GM12892 (cell line): ENCODE measurements at places on chromosomes 7 and 10.

GRCh38 chr10:78524941-78525340 is 491.3 kb downstream of the RPS24 start:
- no peak for DNase-seq

DNA sequence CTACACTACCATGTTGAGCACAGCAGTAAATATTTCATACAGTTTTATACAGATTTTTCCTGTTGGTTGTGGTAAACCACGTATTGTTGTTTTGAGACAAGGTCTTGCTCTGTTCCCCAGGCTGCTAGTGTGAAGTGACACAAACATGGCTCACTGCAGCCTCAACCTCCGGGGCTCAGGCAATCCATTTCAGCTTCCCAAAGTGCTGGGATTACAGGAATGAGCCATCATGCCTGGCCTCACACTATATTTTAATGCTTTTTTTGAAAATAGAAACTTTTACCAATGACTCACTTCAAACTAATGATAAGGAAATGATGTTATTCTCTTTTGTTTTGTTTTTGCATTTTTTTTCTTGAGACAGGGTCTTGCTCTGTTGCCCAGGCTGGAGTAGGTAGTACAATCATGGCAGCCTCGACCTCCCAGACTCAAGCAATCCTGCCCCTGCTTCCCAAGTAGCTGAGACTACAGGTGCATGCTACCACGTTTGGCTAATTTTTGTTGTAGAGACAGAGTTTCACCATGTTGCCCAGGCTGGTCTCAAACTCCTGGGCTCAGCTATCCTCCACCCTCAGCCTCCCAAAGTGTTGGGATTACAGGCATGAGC is 210.6 kb downstream of the TPST1 start:
- DNase-seq = no peak

DNA sequence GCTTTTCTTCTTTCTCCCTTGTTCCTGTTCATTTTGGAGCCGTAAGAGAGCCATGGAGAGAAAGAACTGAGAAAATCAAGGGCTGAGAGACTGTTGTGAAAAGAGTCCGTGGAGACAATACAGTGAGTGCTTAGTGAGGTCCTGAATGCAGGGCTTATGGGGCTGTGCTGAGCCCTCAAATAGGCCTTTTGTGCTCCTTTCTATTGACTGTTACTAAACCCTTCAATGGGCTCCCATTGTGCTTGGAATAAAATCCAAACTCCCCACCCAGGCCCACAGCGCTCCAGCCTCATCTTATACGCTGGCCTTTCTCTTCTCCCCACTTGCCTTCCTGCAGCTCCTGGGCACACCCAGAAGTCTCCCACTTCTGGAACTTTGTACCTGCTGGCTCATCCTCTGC is 243.1 kb upstream of the HABP2 start:
- DNase-seq = no peak

- no peak for DNase-seq
These were observed 18.0 kb downstream of the RNLS start for GRCh38 chr10:88565072-88565471.

- DNase-seq = no peak
These were observed 1.3 kb upstream of the CHST3 start for GRCh38 chr10:71962901-71963300.

DNA sequence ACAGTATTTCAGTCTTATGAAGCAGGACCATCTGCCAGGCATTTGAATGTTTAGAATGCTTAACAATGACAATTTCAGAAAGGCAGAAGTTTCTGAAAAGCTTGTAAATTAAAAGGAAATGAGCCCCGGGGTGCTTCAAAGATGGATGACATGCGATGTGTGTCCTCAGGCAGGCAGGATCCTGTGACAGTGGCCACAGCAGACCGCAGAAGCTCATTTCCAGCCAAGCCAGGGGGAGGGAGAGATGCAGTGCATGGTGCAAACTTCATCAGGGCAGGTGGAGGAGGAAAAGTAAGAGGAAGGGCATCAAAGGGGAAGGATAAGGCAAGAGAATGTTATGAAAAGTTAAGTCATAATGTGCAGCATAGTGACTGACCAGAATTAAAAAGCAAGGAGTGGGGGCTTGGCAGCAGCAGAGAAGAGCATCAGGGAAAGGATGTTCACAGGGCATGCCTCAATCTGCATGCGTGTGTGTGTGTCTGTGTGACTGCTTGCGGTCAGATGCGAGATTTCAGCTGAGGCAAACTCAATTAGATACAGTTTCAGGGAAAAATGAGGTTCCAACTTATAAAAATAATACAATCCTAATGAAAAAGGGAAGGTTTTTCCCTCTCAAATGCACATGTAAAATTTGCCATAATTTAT is 173.7 kb downstream of the COBL start:
- no peak for DNase-seq

DNA sequence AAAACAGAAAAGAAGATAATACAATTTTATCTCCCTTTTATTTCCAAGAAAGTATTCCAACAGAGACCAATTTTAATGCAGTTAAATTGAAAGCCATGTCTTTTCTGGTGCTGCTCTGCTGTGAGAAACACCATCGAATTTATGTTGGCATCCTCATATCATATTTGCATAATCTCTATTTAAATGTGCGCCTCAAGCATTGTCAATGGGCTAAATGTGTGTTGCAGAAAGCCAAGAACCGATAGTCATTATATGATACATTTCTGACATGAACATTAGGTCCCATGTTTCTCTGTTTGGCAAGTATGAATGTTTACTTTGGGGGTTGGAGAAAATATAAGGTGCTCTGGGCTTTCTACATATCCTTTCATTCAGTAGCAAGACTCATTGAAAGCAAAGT is 1023.5 kb upstream of the CELF2 start:
- DNase-seq = no peak

GRCh38 chr7:40885503-40885902 is 750.7 kb downstream of the SUGCT start:
- DNase-seq = no peak

- no peak for DNase-seq
These were observed 55.2 kb downstream of the MAGI2 start for GRCh38 chr7:79398138-79398749.

- no peak for DNase-seq
These were observed 276.3 kb downstream of the TFEC start for GRCh38 chr7:115754226-115754625.

GRCh38 chr7:75567948-75568595 is 76.0 kb downstream of the SPDYE5 start:
- no peak for DNase-seq

- DNase-seq = no peak
These were observed 4.1 kb upstream of the CALML5 start for GRCh38 chr10:5503477-5503835.

DNA sequence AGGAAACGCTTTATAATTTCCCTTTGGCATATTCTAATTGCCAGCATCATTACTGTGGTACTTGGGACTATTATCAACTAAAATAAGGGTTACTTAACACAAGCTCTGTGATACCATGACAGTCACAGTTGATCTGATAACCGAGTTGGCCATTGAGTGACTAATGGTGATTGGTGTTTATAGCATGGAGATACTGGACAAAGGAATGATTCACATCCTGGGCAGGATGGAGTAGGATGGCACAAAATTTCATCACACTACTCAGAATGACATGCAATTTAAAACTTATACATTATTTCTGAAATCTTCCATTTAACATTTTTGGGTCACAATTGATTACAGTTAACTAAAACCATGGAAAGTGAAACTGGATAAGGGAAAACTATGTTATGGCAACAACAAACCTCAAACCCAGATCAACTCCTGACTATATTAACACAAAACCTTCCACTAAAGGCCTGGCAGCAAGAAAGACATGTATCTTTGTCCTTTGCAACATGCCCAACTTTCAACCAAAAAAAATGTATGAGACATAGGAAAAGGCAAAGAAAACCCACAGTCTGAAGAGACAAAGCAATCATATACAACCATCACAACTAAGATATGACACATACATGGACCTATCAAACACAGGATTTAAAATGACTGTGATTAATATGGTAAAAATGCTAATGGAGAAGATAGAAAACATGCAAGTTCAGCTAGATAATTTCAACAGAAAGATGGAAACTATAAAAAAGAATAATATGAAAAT is 208.5 kb upstream of the NRP1 start:
- no peak for DNase-seq

DNA sequence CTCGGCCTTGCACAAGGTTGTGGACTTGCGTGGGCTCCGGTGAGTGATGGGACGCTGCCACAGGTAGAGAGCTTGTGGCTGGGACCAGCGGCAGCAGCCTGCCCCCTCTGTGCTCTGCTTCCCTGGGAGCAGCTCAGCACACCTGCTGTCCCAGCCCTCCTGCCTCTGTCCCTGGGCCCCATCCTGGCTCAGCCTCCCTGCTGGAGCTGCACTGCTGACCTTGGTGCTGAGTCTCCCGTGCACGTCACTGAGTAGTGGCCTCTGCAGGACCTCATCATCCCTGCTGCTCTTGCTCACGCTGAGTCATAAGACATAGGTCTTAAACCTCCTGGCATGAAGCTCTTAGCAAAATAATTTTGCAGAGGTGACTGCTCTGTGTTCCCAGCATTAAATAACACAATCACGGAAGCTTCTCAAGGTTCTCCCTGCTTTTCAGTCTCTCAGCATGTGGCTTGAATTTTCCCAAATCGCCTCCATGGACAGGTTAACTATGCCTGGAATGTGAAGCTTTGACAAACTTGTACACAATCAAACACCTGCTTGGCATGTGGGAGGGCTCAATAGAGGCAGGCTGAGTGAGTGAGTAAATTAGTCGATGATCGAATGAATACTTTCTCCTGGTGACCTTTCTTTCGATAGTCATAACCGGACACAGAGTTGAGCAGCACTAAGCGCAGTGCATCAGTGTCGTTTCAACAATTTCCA is 63.8 kb upstream of the NPS start:
- no peak for DNase-seq

GRCh38 chr10:924524-924859 is 7.0 kb downstream of the LARP4B start:
- DNase-seq = no peak

- DNase-seq = no peak
These were observed 544.2 kb downstream of the CNTNAP2 start for GRCh38 chr7:146660839-146661238.

DNA sequence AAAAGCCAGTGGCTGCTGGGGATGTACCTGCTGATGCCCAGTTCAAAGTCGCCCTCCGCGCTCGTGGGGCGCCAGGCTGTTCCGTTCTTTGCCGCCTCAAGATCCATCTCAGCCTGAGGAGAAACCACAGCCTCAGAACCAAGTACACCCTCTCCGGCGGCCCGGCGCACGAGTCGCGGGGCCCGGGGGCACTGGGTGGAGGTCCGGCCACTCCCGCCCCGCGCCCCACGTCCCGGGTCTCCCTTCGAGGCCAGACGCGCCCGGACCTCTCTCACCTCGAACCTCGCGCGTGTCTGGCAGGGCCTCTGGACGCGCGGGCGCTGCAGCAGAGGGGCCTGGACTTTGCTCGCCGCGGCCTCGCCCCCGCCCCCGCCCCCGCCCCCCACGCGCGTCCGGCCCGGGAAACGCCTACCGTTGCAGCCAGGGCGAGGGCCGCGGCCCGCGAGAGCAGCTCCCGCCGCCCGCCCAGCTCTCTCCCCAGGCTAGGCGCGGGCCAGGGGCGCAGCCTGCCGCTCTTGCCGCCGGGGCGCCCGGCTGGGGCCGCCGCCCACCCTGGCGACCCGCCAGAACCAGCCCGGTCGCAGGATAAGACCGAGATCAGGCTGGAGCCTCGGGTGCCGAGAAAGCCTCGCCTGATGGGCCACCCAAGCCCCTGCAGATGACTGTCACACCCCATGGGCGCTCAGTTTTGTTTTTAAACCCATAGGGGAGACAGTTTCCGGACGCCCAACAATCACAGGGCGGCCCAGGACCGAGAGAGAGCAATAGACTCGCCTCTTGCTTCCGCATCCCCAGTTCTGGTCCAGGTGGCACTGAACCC is at the start of gene ABCB4:
Gene ABCB4, minus strand, starts transcription at position 322 of the 820 bp plus-strand sequence. Its CDS starts 215 bp downstream, at position 107.
- peak; percentile 25 for DNase-seq

DNA sequence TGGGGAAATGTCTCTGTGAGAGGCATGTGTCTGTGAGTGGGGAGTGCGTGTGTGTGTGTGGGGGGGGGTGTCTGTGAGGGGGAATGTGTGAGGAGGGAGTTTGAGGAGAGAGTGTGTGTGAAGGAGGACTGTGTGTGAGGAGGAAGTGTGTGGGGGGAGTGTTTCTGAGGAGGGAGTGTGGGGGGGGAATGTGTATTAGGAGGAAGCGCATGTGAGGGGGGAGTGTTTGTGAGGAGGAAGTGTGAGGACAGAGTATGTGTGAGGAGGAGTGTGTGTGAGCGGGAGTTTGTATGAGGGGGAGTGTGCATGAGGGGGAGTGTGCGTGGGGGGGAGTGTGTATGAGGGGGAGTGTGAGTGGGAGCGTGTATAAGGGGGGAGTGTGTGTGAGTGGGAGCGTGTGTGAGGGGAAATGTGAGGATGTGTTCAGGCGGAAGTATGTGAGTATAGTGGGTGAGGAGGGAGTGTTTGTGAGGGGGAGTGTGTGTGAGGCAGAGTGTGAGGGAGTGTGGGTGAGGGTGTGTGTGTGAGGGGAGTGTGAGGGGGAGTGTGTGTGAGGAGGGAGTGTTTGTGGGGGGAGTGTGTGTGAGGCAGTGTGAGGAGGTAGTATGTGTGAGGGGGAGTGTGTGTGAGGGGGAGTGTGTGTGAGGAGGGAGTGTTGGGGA is 21.8 kb upstream of the PTPRN2 start:
- DNase-seq = no peak

DNA sequence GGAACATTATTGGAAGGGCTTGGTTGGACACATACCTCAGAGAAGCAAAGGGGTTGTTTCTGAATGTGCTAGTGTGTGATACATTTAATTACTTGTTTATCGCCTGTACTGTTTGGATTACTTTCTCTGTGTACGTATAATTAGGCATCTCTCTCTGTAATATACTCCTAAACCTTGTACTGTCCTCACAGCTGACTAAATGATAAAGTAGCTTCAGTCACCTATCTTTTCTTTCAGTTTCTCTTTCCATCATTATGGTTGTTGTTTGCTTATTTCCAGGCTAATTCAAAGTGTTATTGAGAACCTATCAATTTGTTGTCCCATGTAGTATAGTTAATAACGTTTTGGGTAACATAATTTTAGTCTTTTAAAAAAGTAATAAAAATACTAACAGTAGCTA is 34.0 kb downstream of the MXI1 start:
- no peak for DNase-seq

DNA sequence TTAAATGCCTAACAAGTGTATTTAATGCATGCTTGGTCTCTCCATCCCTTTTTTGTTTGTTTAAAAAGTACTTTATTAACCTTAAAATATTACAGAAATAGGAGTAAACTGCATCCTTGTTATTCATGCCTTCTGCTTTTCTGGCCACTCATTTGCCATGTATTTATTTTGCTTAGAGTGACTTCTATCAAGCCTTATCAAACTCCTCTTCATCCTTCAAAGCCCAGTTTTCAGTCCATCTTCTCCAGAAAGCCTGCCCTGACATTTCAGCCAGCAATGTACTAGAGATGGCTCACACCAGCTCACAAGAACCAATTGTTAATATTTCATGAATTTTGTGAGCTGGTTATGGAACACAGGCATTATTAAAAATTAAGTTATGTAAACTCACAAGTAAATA is 82.8 kb downstream of the NHLRC2 start:
- no peak for DNase-seq

DNA sequence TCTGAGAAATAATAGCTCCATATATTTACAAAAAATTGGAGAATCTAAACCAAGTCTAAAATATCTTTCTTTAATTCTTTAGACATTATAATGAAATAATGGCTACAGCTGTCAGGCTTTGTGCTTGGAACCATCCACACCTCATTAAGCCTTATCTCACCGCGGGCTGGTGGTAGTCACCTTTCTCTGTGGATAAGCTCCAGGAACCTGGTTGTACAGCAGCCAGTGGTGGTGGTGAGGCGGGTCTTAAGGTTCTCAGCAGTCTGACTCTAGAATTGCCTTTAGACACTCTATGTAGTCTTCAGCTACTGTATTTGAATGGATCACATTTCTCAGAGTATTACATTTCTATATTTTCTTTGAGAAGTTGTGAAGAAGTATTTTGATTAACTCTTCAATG is 34.2 kb downstream of the CUL1 start:
- DNase-seq = no peak
